ENCODE measurements at places on chromosomes 6 and 20. TPM values are rescaled to one million over a fixed set of nuclear protein-coding genes. Genes with fewer than 3 reads are reported as not detected.

Gene PRSS35
- total RNA-seq, result not detected

Gene FAM50B
- total RNA-seq, result 11.8 TPM

Gene ADGB
- not detected for total RNA-seq

Gene SLC35D3
- total RNA-seq, result not detected

Gene GLP1R
- total RNA-seq, result not detected

Gene ROS1
- total RNA-seq, result not detected

Gene PRRT1
- total RNA-seq, result not detected

Measured in mammary microvascular endothelial cell (primary cell).